ENCODE measurements at places on chromosomes 13 and 19. TPM values are rescaled to one million over a fixed set of nuclear protein-coding genes. Genes with fewer than 3 reads are reported as not detected.
A peak's percentile ranks its signal among the peaks of the same experiment; 100 is the strongest.

ZIK1 gene
- 1.5 TPM for total RNA-seq

- DNase-seq, result no peak
These were observed 91.4 kb downstream of the MYCBP2 start for GRCh38 chr13:77235456-77236022.

- no peak for DNase-seq
These were observed 24.3 kb upstream of the POU2F2 start for GRCh38 chr19:42156571-42156970.

DNA sequence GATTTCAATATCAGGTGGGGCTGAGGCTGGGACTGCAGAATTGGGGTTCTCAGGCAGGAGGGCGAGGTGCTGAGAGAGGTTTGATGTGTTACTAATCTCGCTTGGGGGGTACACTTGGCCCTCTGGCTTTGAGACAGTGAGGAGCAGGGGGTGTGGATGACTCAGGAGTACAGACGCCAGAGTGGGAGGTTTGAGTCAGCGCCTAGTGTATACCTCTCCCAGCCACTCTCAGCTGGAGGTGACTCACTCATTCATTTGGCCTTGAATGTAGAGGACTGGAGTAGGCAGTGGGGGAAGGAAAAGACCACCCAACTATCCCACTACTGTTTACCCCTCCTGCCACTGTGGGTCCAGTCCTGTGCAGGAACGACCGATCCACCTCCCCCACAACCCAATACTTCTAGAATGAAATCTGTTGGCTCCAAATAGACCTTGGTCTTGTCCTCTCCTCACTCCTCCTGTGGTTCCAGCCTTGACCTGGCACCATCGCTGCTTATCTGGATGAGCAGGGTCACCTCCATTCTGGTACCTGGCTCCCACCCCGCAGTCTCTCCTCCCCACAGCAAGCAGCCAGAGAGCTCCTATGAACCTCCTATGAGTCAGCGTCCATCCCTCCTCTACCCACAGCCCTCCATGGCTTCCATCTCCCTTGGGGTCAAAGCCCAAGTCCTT lies 20.1 kb upstream of the ZNRF4 start:
- DNase-seq, result peak; percentile 56

- DNase-seq, result no peak
These were observed 857 bp downstream of the IER2 start for GRCh38 chr19:13150931-13151604.

MYH14 gene
- total RNA-seq, result not detected

DNA sequence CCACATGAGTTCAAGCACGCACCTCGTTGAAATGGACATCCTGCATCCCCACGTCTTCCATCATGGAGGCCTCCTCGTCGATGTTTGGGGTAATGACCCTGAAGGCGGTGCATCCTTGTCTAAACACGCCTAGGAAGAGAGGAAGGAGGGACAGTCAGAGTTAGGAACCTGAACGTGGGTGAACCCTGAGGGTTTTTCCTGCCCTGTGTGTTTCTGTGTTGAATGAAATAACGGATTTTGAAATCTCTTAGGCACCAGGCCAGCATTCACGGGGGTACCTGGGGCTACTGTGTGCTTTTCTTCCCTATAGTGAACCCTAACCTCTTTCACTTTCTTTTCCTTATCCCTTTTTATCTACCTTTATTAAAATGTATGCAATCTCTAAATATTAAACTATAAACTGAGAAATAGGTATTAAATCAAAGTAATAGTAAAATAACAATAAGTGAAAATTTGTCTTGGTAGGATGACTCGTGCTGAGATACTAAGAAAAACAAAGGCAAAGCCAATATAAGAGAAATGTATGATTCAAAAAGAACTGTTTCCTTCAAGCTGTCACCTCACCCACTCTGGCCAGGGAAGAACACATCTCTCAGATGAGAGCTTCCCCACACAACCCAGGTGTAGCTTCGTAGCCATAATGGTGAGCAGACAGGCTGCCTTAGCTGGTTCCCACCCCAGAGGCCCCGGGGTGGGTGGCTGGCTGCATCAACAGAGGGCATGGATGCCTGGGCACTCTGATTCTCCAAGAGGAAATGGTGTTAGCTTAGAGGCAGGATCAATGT lies 72.1 kb upstream of the SLC15A1 start:
- peak; percentile 26 for DNase-seq

DNA sequence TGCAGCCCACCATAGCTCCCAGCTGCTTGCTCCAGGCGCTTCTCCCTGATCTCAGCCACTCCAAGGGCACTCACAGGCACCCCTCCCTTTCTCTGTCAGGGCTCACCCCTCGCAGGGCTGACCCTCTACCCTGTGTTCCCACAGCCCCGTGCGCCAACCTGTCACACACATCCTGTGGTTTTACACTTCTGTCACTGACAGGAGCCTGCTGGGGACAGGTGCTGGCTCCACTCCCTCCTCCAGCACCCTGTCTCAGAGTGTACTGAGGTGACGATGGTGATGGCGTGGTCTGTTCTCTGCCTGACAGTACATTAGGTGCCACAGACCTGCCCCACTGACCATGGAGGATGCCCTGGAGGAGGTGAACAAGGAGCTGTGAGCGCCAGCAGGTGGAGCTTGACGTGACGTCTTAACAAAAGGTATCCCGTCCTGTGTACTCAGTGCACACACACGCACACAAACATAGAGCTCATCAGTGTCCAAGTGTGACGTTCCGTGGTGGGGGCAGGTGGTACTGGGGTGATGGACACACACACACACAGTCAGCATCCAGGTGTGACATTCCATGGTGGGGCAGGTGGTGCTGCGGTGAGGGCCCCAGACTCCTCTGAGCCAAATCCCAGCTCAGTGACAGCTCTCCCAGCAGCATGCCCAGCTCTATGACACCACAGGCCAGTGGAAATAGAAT lies 20.9 kb downstream of the C19orf44 start:
- no peak for DNase-seq

DNA sequence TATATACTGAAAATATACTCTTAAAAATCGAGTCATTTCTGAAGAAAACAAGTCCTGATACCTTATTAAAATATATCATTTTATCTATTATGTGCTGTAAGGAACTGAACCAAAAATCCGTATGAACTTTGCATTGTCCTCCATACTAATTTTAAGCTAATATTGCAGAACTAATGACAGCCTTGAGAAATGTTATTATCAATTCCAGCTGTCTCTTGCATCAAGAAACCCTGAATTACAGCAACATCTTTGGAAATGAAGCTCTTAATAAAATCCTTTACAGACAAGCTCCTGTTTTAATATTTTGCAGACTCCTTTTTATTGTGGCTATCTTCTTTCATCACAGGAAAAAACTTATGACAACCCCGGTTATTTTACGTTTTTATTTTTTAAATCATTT lies 1335.3 kb downstream of the EFNB2 start:
- no peak for DNase-seq

STXBP2 gene
- total RNA-seq, result not detected

ZNF98 gene
- total RNA-seq, result not detected

DNA sequence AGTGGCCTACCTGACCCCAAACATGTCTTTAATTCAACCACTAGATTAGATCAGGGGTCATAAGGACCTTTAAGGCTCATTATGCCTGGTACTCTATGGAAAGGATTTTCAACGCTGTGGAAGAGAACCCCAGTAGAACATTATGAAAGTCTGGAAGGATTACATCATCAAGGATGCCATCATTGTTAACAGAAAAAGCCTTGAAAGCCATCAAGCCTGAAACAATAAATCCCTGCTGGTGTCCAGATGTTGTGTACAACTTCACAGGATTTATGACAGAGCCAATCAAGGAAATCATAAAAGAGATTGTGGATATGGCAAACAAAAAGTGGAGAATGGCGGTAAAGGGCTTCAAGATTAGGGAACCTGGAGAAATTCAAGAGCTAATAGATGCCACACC lies 59.7 kb downstream of the NAA16 start:
- DNase-seq, result no peak

PROZ gene
- total RNA-seq, result not detected

GRCh38 chr13:60467098-60467497 lies 70.1 kb downstream of the TDRD3 start:
- DNase-seq, result no peak

DNA sequence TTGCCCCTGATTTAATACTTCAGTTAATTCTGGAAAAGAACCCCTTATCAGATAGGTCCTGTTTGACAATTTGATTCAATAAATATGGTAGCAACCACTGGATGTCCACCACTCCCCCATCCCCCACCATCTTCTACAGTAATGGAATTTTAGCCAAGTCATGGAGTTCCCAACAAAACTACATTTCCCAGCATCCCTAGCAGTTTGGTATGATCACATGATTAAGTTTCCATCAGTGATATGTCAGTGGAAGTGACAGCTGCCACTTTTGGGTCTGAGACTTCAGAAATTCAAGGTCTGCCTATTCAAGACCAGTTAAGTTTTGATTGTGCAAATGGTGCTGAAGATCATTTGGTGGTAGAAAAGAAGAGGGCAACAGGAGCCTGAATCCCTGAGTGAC lies 85.5 kb downstream of the CACNA1A start:
- no peak for DNase-seq

GRCh38 chr13:33072282-33072681 lies 56.1 kb downstream of the KL start:
- DNase-seq, result no peak

DNA sequence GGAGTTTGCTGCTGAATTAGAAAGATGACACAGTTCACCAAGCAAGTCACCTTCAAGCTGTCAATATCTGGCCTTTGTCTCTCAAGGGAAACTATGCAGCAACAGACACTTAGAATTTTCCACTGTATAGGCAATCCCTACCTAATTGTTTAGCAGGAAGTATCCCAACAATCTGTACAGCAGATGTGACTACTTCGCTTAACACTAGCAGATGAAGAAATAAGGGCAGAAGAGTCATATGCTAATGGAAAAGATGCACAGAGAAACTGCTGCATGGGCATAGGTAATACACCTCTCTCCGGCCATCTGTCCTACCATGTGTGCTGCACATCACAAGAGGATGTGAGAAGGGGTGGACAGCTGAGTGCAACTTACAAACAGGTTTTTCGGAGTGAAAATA lies 851.2 kb downstream of the PCDH9 start:
- no peak for DNase-seq

All from HT1080 (cell line).